CD4-positive, alpha-beta T cell treated with Interleukin-4 for 1 hour (primary cell): ENCODE measurements at places on chromosomes 11 and 22.

- no peak for DNase-seq
Measured at GRCh38 chr11:74338963-74339362, 27.5 kb upstream of the P4HA3 start.

- DNase-seq, result no peak
Measured at GRCh38 chr11:112579282-112579681, 318.6 kb upstream of the PLET1 start.

- no peak for DNase-seq
Measured at GRCh38 chr11:10205928-10206327, 88.1 kb downstream of the SBF2 start.

GRCh38 chr11:95363708-95364107 is 132.7 kb upstream of the SESN3 start:
- DNase-seq, result no peak

DNA sequence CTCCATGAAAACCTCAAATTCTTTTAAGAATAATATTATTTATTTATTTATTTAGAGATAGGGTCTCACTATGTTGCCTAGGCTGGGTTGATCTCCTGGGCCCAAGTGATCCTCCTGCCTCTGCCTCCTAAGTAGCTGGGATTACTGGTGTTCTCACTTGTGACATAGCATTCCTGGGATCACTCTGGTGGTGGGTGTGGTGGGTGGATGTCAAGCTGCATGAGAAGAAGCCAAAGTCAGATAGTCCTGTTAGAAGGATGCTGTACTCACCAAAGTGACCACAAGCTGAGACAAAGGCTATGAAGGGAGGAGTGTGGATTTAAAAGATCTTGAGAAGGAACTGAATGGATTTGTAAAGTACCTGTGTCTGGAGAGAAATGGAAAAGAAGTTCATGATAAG is 87.9 kb upstream of the SPON1 start:
- no peak for DNase-seq

- DNase-seq, result no peak
Measured at GRCh38 chr11:104526006-104526405, 362.1 kb upstream of the PDGFD start.

DNA sequence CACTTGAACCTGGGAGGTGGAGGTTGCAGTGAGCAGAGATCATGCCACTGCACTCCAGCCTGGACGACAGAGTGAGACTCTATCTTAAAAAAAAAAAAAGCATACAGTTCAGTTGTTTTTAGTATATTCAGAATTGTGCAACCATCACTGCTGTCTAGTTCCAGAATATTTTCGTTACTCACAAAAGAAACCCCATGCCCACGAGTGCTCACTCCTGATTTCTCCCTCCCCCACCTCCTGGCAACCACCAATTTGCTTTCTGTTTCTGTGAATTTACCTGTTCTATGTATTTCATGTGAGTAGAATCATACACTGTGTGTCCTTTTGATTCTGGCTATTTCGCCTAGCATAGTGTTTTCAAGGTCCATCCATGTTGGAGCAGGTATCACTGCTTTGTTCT is 24.8 kb downstream of the PTPRJ start:
- DNase-seq, result peak; percentile 58

GRCh38 chr11:8034106-8034585 is 46.9 kb upstream of the TUB start:
- DNase-seq, result no peak

DNA sequence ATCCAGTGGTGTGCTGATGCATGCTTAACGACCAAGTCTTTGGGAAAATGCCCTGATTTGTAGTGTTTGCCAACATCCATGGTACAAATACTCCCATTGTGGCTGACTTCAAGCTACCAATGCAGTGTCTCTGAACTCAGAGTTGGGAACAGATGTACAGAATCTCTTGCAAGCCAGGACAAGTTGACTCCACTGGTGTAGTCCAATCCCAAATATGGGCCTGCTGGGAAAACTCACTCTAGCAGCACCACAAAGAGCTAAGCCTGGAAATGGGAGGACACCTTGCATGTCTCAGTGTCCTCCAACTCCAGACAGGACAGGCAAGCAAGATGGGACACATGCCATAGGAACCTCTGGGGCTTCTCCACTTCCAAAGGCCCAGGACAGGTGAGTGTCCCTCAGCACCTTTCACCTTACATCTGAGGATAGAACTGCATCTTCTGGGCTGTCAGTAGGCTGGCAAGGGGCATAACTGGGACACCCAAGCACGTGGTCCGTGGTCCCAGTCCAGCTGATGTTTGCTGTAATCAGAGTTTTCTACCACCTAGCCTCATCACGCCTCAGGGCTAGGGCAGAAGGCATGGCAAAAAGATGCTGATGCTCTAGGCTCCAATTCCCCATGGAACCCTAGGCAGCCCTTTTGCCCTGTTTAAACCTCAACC is 6.5 kb downstream of the LMO1 start:
- DNase-seq, result no peak

DNA sequence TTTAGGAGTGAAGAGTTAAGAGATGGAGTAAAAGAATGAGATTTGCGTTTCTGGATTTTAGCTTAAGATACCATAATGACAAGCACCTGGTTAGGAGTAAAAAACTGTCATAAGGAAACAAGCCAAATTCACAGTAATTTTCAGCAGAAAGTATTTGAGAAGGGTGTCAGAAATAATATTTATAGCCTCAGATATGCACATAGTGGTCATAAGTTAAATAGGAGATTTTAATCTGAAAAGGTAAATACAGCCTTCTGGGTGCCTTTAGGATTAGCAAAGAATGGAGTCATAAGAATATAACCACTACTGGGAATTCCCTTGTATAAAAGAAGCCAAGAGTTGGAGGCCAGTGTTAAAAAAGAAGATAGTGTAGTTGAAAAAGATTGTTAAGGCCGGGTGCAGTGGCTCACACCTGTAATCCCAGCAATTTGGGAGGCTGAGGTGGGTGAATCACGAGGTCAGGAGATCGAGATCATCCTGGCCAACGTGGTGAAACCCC is 160.1 kb downstream of the SWAP70 start:
- DNase-seq, result no peak

GRCh38 chr11:77418971-77419597 is 54.8 kb downstream of the PAK1 start:
- no peak for DNase-seq

DNA sequence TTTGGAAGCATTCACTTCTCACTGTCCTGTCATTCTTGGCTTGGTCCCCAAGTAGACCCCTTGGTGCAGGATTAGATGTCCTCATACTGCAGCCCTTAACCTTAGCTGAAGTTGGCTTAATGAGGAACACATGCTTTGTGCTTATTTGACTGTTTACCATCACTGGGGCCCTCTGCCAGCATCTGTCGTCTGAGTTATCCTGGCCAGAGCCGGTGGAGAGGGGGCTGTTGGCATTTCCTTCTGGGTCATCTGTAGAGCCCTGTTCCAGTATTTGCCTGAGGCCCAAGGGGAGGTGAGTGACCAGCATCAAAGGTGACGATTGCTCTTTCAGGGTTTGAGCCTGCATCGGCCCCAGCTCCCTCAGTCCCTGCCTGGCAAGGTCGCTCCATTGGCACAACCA is 126.4 kb upstream of the RASSF10 start:
- DNase-seq, result no peak

DNA sequence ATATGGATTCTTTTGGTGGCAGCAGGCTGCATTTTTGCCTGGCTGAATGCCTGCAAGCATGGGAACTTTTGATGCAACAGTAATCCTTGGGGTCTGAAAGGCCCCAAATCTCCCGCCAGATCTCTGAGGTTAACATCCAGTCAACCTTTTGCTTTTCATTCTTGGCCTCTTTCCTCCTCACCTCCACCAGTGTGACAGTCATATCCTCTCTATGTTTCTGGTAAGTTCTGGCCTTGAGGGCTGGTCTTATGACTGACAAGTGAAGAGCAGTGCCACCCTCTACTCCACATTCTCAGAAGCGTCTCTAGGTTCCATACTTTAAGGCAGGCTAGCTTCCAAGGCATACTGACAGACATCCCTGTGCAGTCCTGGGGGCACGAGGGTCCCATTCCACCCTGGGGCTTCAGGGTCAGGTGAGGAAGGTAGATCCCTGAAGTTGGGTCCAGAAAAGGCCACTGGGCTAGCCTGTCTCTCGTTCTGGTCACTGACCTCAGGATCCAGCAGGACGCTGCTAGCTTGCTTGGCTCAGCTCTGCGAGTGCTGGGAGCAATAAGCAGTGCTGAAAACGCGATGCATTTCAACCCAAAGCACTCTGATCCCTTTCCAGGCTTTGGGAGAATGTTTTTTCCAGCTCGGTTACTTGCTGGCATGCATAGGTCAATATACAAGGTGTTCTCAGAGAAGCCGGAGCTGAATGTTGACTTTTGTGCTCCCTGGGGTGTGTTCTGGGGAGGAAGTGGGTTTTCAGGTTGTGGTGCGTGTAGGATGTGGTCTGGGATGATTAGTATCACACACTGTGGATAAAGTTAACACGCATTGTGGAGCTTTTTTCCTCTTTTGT is 75.2 kb downstream of the PTPRJ start:
- peak; percentile 57 for DNase-seq

- no peak for DNase-seq
Measured at GRCh38 chr11:11107076-11107723, 245.8 kb downstream of the CSNK2A3 start.

DNA sequence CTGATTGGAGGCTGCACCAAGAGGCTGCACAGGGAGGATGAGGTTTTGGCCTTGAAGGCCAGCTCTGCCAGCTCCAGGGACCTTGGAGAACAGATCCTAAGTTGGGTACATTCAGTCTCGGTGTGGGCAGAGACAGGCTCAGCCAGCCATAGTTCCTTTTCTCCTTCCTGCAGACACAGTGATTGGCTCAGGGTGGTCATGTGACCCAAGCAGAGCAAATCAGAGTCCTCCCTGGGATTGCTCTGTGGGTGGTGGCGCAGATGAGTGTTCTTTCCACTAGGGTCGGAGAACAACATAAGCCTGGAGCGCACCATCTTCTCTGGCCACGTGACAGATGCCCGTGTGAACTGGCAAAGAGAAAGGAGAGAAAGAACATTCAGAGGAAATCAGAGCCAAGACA is 47.1 kb upstream of the CCND1 start:
- DNase-seq, result no peak

- DNase-seq, result no peak
Measured at GRCh38 chr22:19901577-19902244, 39.9 kb upstream of the COMT start.

DNA sequence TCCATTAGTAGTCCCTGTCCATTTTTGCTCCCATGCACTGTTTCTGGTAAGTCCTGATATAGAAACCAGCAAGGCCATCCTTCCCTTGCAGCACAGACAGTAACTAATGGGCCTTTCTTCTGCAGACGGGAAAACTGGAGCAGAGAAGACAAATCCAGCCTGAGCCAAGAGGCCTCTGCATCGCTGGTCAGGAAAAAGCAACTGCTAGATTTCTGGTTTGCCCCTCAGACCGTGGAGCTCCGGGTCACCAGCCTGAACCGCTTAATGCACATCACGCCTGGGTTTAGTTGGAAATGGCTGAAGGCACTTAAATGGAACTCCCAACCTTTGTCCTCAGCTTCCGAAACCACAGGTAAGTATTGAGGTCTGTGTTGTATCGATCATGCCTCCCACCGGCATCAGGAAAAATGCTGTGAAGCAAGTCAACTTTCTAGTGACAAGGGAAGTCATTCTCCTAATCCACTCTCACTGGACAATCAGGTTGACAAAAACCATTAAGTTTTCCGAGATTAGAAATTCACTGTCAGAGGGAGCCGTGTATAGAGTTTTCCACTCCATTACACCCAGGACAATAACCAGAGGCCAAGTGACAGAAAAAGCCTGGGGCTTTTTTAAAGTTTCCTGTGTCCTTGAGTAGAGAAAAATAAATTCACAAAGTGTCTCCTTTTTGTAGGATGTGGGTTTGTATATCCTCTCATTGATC is 14.8 kb upstream of the LMO2 start:
- DNase-seq, result no peak

DNA sequence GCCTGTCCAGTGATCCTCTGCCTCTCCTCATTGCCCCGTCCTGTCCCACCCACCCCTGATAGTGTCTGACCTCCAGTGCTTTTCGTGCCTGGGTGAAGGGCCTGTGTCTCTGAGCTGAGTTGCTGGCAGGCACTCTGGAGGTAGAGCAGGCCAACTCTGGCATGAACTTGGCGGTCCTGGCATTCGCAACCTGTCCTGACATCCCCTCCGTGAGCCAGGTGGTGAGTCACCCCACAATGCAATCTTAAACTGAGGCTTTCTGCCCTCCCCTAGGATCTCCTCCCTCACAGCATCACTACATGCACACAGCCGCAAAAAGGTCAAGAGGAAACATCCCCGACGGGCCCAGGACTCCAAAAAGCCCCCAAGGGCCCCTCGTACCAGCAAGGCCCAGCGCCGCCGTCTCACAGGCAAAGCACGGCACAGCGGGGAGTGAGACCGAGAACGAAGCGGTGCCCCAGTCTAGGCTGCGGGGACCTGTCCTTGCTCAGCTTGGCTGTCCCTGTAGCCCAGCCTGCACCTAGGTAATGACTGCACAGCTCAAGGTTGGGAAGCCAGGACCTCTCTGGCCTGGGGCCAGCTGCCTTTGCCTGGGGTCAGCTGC is 4.9 kb downstream of the NOL12 start:
- no peak for DNase-seq

- no peak for DNase-seq
Measured at GRCh38 chr11:117366875-117367274, 39.2 kb downstream of the CEP164 start.

- DNase-seq, result no peak
Measured at GRCh38 chr11:65585396-65586246, 9.8 kb downstream of the EHBP1L1 start.

DNA sequence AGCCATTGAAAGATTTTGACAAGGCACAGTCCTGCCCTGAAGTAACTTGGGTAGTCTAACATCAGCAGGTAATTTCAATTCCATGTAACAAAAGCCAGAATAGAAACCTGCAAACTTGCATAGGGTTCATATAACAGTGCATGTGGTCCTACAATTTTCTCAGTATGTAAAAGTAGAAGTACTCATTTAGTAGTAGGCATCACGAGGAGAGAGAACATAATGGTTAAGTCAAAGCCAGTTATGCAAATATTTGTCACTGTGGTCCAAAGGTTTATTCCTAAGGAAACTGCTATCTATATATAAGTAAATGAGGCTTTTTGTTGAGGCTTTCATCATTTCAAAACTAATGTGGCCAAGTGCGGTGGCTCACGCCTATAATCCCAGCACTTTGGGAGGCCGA is 10.1 kb downstream of the ATP5MG start:
- no peak for DNase-seq

GRCh38 chr11:12079726-12080556 is 30.4 kb upstream of the MICAL2 start:
- no peak for DNase-seq
